NCI-H774 (cell line): ENCODE measurements at places on chromosomes 4 and X.

DNA sequence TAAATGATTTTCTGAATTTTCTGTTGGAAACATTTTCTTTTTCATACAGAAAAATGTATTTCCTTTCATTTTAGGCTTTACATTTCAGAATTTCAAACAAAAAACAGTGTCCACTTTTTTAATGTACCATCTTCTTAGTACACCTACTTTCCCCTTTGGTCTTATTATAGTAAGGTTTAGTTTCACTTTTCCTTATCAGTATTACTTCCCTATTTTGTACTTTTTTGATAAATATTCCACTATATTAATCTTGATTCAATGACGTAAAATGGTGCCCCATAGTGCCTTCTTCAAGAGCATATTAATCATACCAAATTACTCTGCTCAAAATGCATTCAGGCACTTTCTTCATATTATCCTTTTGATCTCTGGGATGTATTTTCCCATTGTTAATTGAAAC is 52.5 kb downstream of the BANK1 start:
- DNase-seq, result no peak

- DNase-seq, result no peak
These were observed 61.5 kb downstream of the AMOT start for GRCh38 chrX:112779139-112779538.

DNA sequence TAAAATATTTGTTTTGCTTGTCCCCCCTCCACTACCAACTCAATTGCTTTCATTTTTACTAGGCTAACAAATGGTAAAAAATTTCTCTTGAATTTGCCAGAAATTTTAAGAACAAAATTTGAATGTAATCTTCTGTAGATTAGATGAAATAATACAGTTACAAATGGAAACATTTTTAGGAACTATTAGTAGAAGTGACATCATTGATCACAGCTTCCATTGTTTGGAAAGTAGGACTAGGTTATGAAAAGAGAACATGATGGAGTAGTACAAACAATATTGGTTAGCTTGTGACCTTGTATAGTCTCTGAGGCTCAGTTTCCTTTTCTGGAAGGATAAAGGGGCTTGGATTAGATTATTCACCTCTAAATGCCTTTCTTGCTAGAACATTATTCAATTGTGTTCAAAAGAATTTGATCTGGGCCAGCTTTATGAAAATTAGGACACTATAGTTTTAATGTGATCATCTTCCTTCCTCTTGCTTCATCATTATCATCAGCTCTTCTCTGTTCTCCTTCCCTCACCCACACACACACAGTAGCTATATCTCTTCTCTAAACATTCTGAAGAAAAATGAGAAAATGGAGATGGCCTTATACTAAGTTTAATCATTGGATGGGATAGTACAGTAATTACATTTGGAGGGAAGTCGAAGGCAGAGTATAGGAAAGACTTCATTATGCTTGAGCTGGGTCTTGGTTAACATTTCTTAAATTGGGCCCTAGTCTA is 9.9 kb downstream of the MTMR1 start:
- DNase-seq, result no peak

GRCh38 chr4:157564771-157565170 is 344.2 kb downstream of the GRIA2 start:
- DNase-seq, result no peak

- no peak for DNase-seq
These were observed 982 bp downstream of the PDLIM5 start for GRCh38 chr4:94452476-94453371.

- no peak for DNase-seq
These were observed 8.2 kb downstream of the TNIP3 start for GRCh38 chr4:121155893-121156292.

DNA sequence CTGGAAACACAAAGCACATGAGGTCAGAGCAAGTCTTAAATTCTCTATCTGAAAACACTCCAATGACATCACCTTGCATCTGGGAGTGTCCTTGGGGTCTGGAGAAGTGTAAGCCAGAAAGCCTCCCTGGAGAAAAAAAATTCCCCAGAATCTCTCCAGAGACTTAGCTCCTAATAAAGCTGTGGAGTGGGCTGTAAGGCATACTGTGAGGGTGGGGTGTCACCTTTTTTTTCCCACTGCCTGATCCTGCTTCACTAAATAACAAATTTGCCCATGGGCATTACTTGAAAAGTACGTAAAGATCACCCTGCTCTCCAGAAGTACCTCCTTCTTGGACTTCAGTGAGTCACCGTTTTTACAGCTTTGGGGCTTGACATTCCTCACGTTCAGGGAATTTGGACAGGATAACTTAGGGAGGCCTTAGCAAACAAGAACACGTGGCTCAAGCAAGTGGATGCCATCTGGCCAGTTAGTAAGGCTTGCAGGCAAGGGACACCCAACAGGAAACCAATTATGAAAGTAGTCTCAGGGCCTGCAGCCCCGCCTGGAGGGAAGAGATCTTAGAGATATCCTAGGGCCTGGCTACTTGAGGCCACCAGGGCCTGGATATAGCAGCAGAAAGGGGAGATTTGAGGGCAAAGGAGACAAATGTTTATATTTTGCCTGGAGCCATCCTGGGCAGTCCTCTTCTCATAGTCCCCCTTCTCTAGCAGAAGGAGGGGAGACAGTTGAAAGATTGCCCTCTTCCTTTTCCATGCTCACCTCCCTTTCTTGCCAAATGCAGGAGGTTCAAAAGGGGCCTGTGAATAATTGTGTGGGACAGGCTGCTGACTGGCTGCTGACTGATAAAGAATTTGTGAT is 60.1 kb upstream of the PLAC1 start:
- DNase-seq, result no peak

DNA sequence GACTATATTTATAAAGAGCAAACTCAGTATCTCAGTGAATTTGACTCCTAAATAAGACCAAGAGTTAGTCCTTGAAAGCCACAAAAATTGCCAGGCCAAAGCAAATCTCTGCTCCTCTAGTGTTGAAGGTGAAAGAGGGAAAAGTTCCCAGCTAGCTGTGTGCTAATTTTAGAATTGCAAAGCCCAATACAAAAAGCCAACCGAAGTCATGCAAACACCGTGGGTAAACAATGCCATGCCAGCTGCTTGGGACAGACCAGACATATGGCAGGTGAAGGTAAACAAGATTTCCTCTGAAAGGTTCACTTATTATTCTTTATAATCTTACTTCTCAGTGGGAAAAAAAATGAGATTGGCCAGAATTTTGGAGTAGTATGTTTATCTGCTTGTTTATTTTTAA is 80.5 kb upstream of the LNX1 start:
- peak; percentile 81 for DNase-seq

- no peak for DNase-seq
These were observed 149.6 kb downstream of the ENPP6 start for GRCh38 chr4:184067931-184068554.

DNA sequence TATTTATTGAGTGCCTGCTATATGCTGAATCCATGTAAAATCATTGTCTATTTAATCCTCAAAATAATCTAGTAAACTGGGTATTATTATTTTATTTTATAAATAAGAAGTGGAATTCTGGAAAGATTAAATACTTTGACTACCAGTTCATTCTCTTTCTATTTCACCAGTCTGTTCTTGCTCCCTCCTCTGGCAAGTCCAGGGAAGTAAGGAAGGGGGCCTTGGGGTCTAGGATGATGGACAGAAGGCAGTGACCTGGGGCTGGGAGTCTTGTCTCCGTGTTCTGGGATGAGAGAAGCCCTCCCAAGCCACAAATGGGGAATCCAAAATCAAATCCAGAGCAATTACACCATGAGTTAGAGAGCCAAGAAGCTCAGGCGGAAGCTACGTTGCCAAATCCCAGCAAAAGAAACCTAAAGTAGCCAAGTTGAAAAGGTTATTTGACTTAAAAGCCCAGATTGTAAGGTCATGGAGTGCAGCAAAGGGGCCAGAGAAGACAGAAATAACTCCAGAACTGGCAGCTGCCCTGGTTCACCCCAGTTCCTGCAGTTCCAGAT is 28.3 kb upstream of the PARM1 start:
- DNase-seq, result no peak

DNA sequence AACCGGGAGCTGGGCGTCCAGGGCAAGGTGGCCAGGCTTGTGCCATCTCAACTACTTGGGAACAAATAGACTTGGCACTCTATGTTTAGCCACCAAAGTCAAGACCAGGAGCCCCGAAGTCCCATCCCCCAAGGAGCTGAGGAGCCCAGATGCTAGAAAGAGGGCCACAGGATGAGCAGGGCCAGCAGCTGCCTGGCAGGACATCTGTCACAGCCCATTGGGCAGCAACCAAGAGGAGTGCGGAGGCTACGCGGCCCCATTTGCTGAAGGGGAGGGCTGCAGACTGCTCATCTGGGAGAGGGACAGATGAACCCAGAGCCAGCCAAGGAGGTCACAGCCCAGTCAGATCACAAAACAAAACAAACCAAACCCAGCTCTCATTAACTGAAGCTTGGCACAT is 22.9 kb upstream of the SOWAHD start:
- DNase-seq, result no peak

GRCh38 chrX:51496501-51497291 is at the start of gene NUDT11:
TSS of gene NUDT11 (minus strand) at chrX:51496592. CDS start at chrX:51496444, 148 bp downstream.
- DNase-seq, result peak; percentile 9

DNA sequence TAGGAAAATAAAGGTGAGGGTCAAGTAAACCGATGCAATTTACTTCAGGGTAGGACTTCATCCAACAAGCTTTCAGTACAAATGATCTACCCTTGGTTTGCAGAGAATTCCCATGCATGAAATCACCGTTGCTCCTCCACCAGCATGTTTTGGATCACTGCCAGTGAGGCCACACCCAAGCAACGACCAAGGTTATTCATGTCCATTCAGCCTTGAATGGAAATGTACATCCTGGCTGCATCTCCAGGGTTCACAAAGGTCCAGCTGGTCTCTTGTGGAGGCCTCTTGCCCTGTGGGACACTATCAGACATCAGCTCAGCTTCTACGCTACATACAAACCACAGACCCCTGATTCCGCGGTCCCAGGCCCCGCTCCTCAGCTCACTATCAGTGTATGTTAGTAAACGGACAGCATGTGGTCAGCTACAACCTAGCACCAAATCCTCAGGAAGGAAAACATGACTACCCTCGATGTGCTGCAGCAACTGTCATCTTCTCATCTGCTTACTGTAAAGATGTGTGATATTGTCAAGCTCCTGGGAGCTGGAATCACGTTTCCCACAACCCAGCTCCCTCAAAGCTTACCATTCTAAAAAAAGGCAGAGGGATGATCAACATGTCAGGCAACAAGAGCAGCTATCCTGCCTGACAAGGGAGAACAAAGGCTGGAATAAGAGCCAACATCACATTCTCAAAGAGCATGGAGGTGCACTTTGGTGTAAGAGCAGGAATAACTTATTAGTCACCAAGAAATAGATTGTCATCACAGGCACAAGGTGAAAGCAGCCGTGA is 4.9 kb downstream of the LYAR start:
- DNase-seq, result no peak

- DNase-seq, result no peak
These were observed 1481.7 kb downstream of the TECRL start for GRCh38 chr4:62927574-62927973.

GRCh38 chr4:75653845-75654503 is 19.2 kb downstream of the G3BP2 start:
- no peak for DNase-seq

DNA sequence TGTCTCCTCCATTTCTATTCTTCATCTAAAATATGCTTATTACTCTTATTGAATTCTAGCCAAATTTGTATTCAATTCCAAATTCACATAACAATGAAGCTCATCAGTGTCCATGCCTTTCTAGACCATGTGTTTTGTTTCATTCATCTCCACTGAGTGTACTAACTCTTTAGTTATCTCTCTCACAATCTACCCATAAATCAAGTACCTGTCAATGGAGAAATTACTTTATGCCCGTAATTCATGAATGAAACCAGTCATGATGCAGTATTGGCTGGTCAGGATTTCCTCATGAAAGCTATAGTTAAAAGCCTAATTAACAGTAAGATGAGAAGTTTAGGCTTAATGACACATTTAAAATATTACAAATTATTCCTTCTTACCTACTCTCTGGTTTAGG is 12.2 kb upstream of the TMPRSS11F start:
- no peak for DNase-seq

DNA sequence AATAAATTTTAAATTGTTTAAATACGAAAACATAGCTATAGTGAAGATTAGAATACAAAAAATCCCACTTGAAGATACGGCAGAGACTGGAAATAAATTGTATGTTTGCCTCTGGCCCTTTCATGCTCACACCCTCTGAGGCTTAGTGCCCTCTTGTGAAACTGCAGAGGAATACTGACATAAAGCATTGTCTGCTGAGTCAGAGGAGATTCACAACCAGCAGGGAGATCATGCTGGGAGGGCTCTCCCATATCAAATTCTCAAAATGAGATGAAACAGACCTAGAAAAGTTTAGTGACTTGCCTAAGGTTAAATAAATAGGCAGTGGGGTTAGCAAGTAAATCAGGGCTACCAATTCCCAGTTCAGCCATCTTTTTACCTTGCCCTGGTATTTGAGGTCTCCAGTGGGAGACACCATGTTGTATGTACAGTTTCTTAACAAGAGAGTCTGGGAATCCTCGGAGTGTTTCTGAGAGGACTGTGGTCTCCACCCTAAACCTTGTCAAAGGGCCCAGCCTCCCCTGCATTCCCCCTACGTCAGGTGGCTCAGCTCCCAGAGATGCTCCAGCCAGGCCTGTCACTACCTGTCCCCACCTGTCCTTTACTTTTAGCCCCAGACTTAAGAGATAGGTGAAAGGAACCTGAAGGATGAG is 581.4 kb upstream of the DIPK2B start:
- no peak for DNase-seq

DNA sequence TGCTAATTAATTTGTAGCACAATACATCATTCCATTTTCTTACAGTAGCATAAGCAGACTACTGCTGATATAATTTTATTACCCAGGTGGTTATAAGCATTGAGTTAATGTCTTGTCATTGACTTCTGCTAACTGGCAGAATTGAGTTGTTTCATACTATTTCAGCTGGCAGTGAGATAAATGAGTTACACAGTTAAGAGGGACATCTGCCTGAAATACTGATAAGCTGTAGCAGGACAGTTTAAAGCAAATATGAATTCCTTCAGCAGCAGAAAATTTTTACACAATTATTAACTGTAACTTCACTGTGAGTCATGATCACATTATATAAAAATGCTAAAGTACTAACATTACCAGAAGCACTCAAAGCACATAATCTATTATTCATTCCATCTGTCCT is 326.8 kb downstream of the INPP4B start:
- DNase-seq, result no peak

GRCh38 chrX:137031039-137031438 is 2.8 kb downstream of the GPR101 start:
- DNase-seq, result no peak

DNA sequence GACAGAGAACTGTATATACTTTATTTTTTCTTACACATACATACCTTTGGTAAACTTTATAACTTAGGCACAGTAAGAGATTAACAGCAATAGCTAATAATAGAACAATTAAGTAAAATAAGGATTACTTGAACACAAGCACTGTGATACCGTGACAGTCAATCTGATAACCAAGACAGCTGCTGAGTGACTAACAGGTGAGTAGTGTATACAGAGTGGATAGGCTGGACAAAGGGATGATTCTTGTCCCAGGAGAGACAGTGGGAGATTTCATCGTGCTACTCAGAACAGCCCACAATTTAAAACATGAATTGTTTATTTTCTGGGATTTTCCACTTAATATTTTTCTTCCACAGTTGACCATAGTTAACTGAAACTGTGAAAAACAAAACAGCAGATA is 411.8 kb downstream of the PPP1R2C start:
- no peak for DNase-seq

- DNase-seq, result no peak
These were observed 152.2 kb downstream of the SH3KBP1 start for GRCh38 chrX:19735244-19735643.
